Stimulated activated memory B cell treated with anti-CD40 and anti-IgM and Interleukin-4, amounts not matched to agents 10 μg/mL and 1 μg/mL and 100 μg/mL, for 72 hours (primary cell): ENCODE measurements at places on chromosomes 7 and 10.

- no peak for ATAC-seq
Measured at GRCh38 chr10:131354380-131354779, 42.9 kb upstream of the TCERG1L start.

DNA sequence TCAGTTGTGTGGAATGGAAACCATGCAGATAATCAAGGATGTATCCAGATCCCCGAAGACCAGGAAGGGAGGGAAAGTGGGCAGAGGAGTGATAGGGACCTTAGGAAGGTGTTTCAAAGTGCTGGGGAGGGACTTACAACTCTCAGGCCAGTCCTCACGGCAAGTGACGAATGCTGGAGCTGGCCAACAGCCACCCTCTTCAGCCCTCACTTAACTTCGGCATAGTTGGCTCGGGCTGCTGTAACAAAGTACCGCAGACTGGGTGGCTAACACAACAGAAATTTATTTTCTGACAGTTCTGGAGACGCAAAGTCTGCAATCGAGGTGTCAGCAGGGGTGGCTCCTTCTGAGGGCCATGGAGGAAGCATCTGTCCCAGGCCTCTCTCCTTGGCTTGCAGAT is 265.9 kb upstream of the YAE1 start:
- no peak for ATAC-seq

GRCh38 chr7:28346676-28347363 is 65.5 kb upstream of the CREB5 start:
- ATAC-seq = no peak

DNA sequence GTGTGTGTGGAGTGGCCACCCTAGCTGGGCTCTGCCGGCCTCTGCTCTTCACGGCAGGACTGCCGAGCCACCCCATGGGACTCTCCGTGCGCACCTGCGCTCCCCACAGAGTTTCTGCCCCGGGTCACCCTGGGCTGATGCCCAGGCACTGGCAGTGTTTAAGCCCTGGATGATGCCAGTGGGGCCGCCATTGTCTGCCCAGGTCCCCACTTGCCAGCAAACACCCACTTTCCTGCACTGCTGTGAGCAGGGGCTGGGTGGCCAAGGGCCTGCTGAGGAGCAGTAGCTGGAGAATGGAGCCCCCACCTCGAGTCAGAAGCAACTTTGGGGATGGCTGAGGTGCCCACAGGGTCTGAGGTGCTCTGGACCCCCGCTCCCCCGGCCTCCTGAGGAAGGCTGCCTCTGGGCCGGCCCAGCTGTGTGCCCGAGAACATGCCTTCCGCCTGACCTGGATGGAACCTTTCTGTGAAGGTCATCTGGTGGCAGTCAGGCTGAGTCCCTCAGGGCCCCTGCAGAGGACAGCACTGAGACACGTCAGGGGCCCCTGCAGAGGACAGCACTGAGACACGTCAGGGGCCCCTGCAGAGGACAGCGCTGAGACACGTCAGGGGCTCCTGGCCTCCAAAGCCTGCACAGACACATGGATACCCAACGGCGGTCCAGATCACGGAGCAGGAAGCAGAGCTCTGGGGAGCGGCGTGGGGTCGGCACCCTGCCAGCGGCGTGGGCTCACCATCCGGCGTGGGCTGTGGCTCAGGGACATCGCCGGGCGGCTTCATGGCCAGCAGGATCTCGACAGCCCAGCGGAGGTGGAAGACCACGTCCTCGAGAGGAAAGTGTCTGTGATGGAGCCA is 62.0 kb downstream of the CFAP46 start:
- no peak for ATAC-seq

- ATAC-seq = no peak
Measured at GRCh38 chr7:142455392-142455791, 197.5 kb upstream of the PRSS58 start.

- ATAC-seq = no peak
Measured at GRCh38 chr10:35926846-35927245, 284.8 kb upstream of the FZD8 start.

DNA sequence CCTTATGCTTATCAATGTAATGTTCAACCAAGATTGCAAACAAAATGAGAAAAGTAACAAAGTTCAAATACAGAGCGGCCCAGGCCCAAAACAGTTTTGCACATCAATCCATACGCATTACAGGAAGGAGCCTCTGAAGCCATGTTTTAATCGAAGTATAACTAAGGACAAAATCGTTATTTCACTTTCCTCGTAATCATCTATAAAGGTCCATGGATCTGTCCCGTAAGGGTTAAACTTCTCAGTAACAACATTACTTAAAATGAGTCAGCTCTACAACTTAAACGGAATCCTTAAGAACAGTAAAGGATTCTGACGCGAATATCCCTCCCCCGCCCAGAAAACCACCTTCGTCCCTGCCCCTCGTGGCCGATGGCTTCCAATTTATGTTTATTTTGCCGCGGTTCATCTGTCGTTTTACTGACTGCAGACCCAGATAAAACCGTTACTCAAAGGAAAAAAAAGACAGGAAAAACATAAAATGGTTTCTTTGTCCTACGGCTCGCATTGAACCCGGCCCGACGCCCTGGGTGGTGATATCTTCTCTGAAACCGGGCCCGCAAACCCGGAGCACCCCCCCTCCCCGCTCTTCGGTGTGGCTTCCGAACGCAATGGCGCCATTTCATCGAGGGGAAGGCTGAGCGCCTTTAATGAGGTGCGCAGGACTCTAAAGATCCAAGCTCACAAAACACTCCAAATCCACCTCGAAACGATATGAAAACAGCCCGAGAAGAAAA is 1.1 kb downstream of the HNRNPA2B1 start:
- ATAC-seq = no peak

DNA sequence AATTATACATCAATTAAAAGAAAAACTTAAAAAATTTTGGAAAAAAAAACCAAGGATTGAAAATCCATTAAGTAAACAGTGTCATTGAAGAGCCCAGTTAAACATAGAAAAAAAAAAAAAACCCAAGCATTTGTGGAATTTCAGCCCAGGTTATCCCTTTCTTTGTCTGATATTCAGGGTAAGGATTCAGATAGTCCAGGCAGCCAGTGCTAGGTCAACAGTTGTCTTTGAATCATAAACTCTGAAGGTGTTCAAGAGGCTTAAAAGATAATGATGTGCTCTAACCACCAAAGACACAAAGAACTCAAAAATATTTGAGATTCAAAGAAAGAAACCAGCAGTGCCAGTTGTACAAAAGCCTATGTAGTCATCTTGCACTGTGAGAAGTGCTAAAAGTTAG is 270.3 kb upstream of the DKK1 start:
- ATAC-seq = no peak

GRCh38 chr10:132685101-132685891 is 100.7 kb downstream of the NKX6-2 start:
- ATAC-seq = peak; percentile 85

DNA sequence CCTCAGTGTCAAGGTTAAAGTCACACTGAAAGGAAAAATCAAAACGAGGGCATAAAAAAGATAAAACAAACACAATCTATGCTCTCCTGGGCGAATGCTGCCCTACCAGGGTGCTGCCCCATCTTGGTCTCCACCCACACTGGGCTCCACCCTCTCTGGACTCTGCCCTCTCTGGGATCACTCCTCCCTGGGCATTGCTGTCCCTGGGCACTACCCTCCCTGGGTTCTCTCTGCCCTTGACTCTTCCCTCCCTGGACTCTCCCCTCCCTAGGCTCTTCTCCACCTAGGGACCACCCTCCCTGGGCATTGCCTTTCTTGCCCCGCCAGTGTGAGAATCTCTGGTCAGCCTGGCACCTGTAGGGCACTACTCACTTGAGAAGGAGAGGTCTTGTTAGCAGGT is 8.6 kb downstream of the GDF2 start:
- no peak for ATAC-seq

- ATAC-seq = no peak
Measured at GRCh38 chr7:26987338-26987737, 108.5 kb downstream of the HOXA1 start.

DNA sequence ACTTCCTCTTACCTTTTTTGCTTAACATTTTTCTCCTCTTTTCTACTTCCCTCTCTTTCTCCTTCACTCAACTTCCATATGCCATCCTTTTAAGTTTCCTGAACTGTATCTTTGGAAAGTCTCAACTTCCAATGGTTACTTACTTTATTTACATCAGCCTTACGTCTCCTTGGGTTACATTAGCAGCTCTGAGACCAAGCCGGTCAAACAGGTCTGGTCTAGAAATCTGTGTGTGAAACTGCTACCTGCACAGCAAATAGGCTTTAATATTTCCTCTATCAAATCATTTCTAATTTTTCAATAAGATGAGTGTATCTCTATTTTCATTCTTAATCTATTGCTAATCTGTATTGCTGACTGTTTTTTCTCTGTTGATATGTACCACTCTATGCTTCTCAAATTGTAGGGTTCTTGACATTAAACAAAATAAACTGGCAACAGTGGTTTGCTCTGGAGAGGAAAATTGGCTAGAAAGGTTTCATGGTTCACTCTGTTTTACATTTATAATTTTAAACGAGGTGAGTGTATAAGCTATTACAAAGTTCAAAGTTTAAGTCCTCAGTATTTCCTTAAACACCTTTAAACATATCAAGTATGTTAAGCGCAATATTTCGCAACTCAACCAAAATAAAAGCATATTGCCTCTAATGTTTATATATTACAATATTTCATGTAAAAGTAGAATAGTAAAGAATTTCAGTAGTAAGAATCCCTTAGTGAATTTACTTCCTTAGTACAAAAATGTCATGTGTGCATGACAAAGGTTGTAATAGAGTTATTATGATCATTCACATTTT is 3.6 kb upstream of the SEMA3C start:
- no peak for ATAC-seq

GRCh38 chr7:155836216-155837125 is 24.2 kb upstream of the SHH start:
- peak; percentile 24 for ATAC-seq

DNA sequence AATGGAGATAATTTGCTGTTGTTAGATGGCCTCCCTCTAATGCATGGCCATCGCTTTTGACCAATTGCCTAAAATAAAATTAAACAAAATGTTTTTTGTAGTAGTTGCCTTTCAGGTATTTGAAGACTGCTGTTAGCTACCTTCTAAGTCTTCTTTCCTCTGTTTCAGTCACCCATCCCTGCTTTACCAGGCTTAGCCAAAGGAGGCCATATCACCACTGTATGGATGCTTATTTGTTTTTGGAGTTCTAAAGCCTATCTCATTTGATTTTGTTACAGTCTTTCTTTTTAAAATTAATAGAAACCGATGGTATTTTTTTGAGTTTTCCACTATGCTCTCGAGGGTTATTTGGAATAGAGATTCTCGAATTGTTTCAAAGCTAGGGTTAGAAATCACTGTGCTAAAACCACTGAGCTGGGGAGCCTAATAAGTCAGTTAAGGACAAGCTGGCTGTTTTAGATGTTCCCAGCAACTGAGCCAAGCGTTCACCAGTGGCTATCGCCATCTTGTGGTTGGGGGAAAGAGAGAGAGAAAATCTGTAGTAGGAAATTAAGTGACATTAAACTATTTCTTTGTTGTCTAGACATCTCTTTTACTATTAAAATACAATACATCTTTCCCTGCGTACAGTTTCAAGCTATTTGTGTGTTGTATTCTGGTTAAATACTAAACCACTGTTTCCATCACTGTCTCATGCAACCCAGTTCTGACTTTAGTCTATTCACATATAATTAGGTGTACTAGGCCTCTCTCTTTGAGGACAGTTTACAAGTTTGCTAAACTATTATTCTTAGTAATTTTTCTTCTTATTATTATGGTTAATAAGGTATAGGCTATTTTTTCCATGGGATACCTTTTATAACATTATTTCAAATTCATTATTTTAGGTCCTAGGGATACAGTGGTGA is 52.2 kb downstream of the GPR158 start:
- ATAC-seq = no peak

DNA sequence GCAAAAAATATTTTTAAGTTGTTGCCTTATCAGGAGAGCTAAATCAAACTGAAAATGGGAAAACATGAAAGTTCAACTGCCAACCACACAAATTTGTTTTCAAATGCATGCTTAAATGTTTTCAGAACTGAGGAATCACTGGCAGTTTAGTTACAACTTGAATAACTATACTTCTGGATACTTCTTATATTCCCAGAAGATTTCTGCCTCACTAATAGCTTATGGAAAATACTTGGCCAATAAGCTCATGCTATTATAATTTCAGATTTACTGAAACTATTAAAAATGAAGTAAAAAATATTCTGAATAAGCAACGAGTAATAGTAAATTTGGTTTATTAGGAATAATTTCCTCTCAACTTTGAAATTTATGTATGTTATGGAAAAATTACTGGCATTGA is 222.2 kb downstream of the CDK14 start:
- ATAC-seq = no peak

DNA sequence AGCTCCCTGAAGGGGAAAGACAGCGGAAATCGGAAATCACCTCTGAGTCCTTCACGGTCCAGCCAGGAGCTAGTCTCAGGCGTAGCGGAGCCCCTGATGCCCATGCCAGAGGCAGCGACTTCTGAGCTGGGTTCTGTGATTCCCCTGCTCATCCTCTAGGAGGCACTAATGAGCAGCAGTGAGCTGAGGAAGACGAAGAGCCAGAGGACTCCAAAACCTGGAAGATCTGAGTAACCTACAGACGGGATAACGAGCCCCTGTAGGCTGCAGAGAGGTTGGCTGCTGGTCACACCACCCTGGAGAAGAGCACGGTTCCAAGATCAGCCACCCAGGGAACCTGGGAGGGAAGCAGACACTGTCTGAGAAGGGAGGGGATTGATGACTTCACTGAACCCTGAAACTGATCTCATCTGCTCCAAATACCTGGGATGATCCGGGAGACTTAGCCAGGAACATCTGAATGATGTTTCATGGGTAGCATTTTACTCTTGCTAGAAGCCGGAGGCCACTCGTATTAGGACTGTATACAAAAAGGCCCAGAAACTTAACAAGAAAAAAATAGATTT is 304.1 kb downstream of the PAXIP1 start:
- no peak for ATAC-seq

GRCh38 chr7:25944777-25945515 is 207.1 kb upstream of the NFE2L3 start:
- no peak for ATAC-seq

- ATAC-seq = no peak
Measured at GRCh38 chr7:38704041-38704547, 72.9 kb upstream of the AMPH start.

GRCh38 chr10:132684164-132684891 is 101.6 kb downstream of the NKX6-2 start:
- peak; percentile 74 for ATAC-seq

GRCh38 chr10:51608211-51608610 is 91.2 kb downstream of the CSTF2T start:
- no peak for ATAC-seq

- peak; percentile 85 for ATAC-seq
Measured at GRCh38 chr10:132570771-132571649, 33.4 kb downstream of the INPP5A start.
